Placental pericyte (primary cell): ENCODE measurements at places on chromosomes 2 and 18. TPM values are rescaled to one million over a fixed set of nuclear protein-coding genes. Genes with fewer than 3 reads are reported as not detected.

RNF152 gene
- total RNA-seq = 18.2 and 127 TPM in 2 replicates

C2orf78 gene
- total RNA-seq = not detected in 2 replicates

GAREM2 gene
- 1.3 TPM in 2 replicates for total RNA-seq

SLC14A1 gene
- total RNA-seq = 13.6 and 18.2 TPM in 2 replicates

LGALSL gene
- 0.86 and 4.4 TPM in 2 replicates for total RNA-seq

REEP1 gene
- not detected in 2 replicates for total RNA-seq

ALKAL2 gene
- not detected in 2 replicates for total RNA-seq

USP34 gene
- total RNA-seq = 95.9 and 132 TPM in 2 replicates

RBM44 gene
- total RNA-seq = 0.14 and 0.22 TPM in 2 replicates

MC4R gene
- total RNA-seq = not detected in 2 replicates
